Stimulated activated CD8-positive, alpha-beta memory T cell treated with anti-CD3 and anti-CD28 coated beads, Interleukin-4, amount 100 ng/mL, for 1 hour (primary cell): ENCODE measurements at places on chromosomes 12 and 14.
A peak's percentile ranks its signal among the peaks of the same experiment; 100 is the strongest.

- no peak for DNase-seq
Observed at GRCh38 chr14:62308891-62309290, 546.7 kb downstream of the SNAPC1 start.

DNA sequence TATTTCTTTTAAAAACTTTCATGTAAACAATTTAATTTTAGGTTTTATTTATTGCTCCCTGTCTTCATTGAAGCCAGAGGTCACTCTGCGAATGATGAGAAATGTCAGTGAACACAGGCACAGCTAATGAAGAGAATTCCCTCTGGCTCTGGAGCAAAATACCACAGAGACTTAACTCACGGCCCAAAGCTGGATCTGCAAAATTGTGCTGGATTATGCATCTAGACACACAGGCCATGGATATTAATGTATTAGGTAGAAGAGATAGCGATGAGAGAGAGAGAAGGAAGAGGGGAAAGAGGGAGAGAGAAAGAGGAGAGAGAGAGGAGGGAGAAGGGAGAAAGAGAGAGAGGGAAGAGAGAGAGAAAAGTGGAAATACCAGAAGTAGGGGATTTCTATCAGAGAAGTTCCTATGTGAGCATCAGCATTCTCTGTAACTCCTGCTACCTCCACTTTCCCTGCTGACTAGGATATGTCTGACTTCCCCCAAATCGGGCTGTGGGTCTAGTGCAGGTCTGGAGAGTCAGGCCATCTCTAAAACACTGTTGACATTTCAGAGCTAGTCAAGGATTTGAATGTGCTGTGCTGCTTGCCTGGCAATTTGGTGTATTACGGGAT is 3.7 kb downstream of the ARHGDIB start:
- DNase-seq = no peak

GRCh38 chr14:29255692-29256091 is 489.1 kb downstream of the FOXG1 start:
- no peak for DNase-seq

- peak; percentile 19 for DNase-seq
Observed at GRCh38 chr14:64465191-64465822, at the start of gene AKAP5. Gene AKAP5, plus strand, starts transcription at chr14:64465499. Its CDS starts 2,896 bp downstream, at chr14:64468395.

DNA sequence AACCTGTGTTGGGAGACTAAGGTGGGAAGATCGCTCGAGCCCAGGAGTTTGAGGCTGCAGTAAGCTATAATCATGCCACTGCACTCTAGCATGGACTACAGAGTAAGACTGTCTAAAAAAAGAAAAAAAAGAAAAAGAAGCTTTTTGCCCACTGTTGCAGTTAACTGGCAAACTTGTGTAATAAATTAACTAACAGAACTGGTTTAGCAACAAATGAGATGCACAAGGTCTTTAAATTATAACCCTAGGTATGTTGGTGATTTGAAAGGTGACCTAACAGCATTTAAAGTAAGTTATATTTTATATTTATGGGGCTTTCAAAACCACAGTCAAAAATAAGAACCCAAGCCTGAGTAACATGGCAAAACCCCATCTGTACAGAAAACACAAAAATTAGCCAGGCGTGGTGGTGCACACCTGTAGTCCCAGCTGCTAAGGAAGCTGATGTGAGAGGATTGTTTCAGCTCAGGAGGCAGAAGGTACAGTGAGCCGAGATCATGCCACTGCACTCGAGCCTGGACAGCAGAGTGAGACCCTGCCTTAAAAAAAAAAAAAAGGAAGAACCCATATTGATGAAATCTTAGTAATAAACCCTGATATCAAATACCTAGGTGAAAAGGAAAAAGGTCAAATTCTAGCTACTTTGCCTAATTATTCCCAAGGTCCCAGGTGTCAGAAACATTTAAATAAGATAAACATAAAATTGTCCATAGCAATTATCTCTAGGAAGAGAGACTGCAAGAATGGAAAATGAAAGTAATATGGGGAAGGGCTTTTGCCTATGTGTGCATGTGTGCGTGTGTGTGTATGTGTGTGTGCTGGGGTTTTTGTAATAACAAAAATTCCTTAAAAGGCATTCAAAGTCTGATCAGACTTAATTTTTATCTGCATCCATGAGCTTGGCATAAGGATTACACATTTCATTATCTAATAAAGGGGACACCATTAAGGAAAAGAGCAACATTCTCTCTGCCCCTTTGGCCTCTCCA is 15.4 kb downstream of the SYNE2 start:
- DNase-seq = no peak

DNA sequence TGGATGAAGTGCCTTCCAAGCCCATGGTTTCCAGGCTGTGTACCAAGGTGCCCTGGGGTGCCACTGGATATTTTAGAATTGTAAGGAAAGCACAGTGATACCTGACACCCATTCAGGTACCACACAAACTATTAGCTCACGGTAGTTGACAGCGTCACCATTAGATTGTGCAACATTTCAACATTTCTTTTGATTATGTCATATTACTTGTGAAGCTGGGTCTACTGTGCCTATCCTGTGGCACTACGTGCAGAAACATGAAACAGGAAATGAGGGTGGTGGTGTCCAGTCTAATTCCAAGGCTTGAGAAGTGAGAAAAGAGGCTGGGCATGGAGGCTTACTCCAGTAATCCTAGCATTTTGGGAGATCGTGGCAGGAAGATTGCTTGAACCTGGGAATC is 75.5 kb upstream of the CPM start:
- no peak for DNase-seq

DNA sequence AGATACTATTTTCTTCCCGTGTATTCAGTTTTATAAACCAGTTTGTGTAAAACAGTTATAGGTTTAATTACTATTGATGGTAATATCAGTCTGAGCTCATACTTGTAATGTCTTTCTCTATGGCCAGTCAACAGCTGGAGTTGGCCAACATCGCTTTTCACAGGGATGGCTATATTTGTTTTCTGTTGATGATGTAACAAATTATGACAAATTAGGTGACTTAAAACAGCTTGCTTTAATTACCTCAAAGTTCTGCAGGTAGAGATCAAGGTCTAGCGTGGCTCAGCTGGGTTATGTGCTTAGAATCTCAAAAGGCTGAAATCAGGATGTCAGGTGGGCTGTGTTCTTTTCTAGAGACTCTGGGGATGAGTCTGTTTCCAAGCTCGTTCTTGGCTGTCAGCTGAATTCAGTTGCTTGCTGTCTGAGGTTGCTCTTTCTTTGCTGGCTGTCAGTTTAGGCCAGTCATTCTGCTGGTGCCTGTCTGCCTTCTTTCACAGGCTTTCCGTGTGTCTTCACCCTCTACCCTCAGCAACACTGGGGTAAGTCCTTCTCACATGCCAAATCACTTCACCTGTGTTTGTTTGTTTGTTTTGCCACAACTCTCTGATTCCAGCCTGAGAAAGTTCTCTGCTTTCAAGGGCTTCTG is 370.2 kb upstream of the E2F7 start:
- DNase-seq = no peak

GRCh38 chr14:74975059-74975810 is 19.8 kb upstream of the PGF start:
- DNase-seq = no peak

DNA sequence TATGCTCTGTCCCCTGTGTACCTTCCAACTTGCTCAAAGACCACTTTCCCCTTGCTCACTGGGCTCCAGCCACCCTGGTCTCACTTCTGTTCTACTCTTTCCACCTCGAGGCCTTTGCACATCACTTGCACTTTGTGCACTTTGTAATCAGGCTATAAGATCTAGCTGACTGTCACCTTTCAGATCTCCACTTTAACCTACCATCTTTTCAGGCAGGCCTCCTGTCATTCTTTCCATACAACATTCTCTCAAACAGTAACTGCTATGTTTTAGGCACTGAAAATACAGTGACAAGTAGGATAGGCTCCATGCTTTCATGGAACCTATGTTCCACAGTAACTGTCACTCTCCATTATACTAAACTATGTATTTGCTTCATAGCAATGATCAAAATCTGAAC is 14.0 kb downstream of the CPM start:
- DNase-seq = no peak

- no peak for DNase-seq
Observed at GRCh38 chr14:21264025-21264801, 5.0 kb downstream of the HNRNPC start.

DNA sequence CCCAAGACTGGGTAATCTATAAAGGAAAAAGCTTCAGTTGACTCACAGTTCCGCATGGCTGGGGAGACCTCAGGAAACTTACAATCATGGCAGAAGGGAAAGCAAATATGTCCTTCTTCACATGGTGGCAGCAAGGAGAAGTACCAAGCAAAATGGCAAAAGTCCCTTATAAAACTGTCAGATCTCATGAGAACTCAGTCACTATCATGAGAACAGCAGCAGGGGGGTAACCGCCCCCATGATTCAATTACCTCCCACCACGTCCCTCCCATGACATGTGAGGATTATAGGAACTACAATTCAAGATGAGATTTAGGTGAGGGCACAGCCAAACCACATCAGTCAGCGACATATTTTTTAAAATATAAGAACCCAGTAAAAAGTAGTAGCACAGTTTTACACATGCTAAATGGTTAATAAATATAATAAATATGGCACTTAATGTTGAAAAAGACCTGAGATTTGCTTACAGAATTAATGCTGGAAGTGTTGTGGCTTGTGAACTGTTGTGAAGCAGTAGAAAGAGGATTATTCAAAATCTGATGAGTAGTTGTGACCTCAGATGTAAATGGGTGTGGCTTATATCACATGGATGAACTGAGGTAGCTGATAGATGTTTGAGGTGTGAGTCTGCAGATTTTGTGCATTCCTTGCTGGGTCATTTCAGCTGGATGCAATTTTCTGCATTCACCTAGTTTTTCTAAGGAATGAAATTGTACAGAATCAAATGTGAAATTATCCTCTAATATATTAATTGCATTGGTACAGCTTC is 46.9 kb upstream of the CHPT1 start:
- DNase-seq = no peak

DNA sequence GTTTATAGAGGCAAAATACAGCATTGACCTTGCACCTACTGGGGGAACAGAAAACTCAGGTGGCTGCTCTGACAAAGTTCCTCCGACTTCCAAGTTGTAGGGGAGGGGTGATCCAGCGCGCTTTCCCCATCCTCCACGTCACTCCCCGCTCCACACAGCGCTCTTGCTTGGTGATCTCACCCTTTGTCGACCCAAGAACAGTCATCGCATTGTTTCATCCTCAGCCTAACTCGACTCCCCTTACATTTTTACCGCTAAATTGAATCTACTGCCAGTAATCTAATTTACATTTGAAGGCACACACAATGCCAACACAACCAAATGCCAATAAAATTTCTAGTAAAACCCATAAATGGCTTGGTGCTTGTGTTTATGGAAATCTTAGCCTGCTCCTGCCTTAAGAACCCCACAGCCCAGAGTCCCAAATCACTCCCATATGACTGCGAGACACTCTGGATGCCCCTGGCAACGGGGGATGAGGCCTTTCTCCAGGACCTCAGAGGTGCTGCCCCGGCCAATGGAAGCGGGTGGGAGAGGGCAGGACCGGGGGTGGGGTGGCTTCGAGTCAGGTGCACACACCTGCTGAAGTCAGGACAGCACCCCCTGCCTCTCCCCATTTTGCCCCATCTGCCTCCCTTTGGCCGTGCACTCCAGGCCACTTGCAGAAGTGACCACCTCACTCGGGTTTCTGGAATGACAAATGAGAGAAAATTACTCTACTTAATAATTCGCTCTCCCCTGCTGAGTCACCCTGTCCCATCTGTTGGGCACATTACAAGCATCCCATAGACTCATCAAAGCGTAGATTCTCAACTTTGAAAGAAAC is 98.2 kb upstream of the GSC start:
- DNase-seq = no peak

GRCh38 chr14:34620839-34621238 is 9.1 kb downstream of the SNX6 start:
- DNase-seq = no peak

GRCh38 chr12:13870255-13870654 is 111.1 kb downstream of the GRIN2B start:
- no peak for DNase-seq

DNA sequence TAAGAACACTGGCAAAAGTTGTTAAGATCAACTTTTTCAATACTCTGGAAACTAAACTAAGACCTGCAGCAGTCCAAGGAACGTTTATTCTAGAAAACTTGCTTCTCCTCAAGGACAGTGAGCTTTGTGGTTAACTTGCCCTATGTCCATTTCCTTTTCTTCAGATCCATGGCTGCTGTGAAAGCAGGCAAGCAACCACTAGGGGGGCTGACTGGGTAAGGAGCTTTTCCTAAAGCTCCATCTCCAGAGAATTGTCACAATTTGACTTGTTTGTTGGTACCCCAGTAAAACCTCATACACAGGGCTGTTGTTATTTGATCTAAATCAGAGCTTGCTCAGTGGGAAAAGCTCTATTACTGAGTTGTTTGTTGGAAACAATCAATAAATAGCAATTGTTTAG is 10.1 kb upstream of the RPL10L start:
- DNase-seq = no peak

- no peak for DNase-seq
Observed at GRCh38 chr12:108847705-108848104, 9.7 kb downstream of the SSH1 start.

DNA sequence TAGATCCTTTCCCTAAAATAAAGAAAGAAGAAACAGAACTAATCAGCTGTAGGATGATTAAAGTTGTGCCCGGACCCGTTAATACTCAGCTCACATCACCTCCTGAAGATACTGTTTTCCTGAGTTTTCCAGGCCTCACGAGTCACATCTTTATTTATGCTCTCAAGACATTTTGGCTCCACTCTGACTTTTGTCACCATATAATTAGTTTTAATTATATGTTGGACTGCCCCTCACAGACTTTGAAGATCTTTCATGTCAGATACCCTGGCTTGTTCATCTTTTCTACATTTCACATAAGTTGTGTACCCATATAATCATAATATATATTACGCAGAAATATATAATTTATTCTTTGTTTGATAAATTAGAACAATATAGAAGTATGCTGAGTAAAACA is 87.4 kb downstream of the HCAR2 start:
- no peak for DNase-seq

DNA sequence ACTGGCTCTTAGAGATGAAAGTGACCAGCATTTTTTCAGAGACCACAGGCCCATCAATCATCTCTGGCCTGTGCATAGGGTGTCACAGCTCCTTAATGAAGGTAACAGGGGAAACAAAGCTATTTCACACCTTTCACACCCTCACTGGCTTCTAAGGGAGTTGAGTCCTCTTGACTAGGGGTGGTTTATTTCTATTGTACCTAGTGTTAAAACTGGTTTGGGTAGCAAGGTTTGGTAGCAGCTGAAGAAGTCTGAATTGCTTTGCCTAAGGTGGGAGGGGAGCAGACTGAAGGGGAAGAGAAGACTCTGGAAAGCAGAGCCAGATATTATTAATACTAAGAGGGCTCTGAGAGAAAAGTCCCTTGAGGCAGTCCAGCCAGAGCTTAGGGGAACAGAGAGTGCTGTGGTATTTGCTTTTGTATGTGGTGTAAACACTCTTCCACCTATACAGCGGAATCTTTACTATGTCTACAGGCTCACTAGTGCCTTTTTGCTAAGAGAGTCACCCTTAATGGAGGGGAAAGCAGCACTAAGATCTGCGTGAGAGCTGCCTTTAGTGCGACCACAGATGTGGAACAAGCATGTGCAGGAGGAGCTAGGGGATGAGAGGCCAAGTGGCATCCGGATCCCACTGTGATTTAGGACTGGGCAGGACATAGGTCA is 95.8 kb downstream of the STXBP6 start:
- DNase-seq = no peak
